Activated T-helper 1 cell treated with anti-CD3 and anti-CD28 coated beads, Interleukin-2, amount 50 U/mL, for 16 hours (primary cell): ENCODE measurements at places on chromosomes 1 and 21.

DNA sequence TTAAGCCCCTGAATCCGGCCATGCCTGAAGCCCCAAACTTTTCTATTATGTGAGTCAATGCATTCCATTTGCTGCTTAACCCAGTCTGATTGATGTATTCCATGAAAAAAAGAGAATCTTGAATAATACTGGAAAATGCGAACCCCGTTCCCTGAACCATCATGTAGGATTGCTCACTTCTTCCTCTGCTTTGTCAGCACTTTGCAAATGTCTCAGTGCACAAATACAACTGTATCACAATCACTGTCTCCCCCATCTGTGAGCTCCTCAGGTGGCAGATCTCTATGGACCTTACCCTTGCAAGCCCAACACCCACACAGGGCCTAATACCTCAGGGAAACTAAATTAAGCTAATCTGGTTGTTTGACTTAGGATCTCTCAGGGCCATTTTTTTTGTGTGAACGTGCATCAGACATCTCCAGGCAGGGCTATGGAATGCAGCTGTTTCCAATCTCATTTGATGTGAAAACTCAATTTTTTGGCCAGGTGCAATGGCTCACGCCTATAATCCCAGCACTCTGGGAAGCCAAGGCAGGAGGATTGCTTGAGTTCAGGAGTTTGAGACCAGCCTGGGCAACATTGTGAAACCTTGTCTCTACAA, 2.1 kb upstream of the RCAN3 start:
- no peak for DNase-seq

DNA sequence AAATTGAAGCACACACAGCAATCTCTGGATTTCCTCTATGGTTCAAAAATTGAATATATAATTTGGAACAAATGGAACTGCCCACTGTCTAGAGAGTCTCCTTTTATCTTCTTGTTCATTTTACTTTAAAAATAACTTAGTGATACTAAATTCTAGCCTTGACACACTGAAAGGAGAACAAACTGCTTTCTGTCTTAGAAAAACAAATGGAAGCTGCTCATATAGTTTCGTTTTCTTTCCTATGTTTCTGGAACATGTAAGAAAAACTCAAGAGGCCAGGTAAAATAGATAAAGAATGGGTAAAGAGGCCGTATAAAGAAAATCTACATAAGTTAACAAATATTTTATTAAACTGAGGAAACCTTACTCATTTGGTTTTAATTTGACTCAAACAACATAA, 332.7 kb downstream of the NEGR1 start:
- no peak for DNase-seq

GRCh38 chr1:151763990-151764389, 694 bp upstream of the MRPL9 start:
- no peak for DNase-seq

GRCh38 chr1:186234976-186235686, 139.9 kb downstream of the TPR start:
- DNase-seq, result no peak

DNA sequence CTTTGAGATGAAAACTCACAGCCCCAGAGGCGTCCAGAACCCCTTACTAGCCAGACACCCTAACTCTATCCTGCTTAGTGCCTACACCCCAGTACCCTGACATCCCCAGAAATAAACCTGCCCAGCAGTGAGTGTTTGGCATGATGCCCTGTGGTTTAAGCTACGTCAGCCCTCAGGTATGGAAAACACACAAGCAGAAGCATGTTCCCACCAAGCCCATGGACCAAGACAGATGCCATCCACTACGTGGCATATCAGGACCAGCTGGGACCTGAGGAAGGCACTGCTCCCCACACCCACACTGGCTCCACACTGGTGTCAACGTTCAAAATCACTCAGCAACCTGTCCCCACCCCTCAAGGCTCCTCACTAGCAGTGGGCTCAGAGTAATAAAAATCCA, 116.4 kb downstream of the SYT2 start:
- DNase-seq, result no peak

- no peak for DNase-seq
Measured at GRCh38 chr1:93219443-93219842, 38.9 kb downstream of the CCDC18 start.

GRCh38 chr1:232186931-232187330, 443.0 kb downstream of the SIPA1L2 start:
- no peak for DNase-seq

DNA sequence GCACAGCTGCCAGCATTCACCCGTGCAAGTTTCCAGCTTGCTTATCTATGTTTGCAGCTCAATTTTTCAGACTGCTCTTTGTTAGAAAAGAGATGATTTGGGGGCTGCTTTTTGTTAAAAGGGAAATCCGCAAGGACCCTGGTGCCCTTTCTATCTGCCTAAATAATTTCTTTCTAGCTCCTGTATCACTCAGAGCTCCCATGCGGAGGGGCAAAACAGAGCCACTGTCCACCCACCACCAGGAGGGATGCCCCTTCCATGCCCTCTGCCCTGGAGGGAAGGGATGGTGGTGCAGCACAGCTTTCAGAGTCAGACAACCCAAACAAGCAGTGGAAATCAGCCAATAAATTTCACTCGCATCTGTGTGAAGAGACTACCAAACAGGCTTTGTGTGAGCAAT, 13.9 kb upstream of the SLC5A9 start:
- no peak for DNase-seq

- DNase-seq, result no peak
Measured at GRCh38 chr1:31289021-31289420, 7.6 kb downstream of the SNRNP40 start.

GRCh38 chr1:218751208-218751948, 406.2 kb downstream of the TGFB2 start:
- no peak for DNase-seq

DNA sequence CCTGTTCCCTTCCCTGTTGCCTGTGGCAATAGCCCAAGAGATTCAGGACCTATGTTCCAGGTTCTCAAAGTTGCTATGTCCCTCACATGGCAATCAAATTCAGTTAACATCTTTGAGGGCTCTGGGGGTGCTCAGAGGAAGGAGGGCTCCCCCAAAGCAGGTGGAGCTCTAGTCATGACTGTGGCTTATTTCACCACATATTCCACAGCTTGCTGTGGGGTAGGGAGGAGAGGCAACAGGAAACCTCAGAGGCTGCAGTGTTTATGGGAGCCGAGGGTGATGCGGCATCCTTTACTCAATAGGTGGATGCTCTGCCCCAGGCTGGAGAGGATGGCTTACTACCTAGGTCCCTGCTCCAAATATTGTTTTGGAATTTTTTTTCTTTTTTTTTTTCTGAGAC, 1.2 kb upstream of the MKNK1 start:
- no peak for DNase-seq

GRCh38 chr1:200445213-200445612, 35.4 kb upstream of the ZNF281 start:
- no peak for DNase-seq

- DNase-seq, result no peak
Measured at GRCh38 chr21:36507397-36508018, 27.6 kb upstream of the CLDN14 start.

- DNase-seq, result no peak
Measured at GRCh38 chr1:162861101-162861500, at the start of gene CCDC190. Gene CCDC190 (minus strand): TSS chr1:162861175. CDS start chr1:162859646, 1,529 bp downstream.

DNA sequence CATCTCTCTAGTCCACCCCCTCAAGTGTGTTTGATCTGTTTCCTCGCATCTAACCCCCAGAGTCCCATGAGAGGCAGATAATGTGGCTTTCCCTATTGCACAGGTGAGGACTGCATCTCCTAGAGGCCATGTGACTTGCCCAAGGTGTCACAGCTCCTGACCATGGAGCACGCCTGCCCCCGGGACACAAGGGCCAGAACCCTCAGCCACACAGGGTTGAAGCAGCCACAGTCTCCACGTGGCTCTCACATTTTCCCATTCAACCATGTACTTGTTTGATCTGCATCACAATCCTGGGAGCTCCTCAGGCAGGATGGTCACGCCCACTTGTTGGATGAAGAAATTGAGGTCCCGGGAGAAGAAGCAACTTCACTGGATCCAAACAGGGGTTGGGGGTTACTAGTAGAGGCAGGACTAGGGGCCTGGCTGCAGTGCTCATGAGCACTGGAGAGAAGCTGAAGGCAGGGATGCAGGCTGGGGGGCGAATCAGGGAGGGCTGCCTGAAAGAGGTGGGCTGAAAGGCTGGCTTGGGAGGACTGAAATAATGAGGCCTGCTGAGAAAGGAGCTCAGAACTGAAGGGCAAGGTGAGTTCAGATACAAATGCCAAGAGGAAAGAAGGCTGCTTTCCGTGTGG, 207.9 kb downstream of the PTPRU start:
- no peak for DNase-seq

DNA sequence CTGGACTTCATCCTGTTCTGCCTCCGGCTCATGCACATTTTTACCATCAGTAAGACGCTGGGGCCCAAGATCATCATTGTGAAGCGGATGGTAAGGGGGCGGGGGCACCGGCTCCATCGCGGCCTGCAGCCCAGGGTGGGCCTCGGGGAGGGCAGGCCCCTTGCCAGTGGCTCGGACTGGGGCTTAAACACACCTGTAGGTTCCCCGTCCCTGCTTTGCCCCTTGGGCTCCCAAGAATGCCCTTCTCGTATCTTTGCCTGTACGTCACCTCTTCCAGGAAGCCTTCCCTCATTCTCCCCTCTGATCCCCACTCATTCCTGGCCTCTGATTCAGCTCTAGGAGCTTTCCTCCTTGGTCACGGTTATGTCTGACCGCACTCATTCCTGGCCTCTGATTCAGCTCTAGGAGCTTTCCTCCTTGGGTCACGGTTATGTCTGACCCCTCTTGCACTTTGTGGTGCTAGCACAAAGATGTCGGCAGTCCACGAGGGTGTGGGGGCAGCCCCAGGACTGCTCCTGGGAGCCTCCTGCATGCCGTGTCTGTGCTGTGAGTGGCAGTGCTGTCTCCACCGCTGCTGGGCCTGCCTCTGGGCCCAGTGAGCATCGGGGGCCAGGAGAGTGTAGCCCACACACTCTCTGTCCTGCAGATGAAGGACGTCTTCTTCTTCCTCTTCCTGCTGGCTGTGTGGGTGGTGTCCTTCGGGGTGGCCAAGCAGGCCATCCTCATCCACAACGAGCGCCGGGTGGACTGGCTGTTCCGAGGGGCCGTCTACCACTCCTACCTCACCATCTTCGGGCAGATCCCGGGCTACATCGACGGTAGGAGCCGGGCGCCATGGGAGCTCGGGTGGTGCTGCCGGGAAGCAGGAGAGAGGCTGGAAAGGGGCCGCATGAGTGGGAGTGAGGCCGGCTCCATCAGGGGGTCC, 49.1 kb upstream of the LRRC3 start:
- DNase-seq, result no peak

- no peak for DNase-seq
Measured at GRCh38 chr1:197519741-197520334, 251.8 kb downstream of the CRB1 start.

DNA sequence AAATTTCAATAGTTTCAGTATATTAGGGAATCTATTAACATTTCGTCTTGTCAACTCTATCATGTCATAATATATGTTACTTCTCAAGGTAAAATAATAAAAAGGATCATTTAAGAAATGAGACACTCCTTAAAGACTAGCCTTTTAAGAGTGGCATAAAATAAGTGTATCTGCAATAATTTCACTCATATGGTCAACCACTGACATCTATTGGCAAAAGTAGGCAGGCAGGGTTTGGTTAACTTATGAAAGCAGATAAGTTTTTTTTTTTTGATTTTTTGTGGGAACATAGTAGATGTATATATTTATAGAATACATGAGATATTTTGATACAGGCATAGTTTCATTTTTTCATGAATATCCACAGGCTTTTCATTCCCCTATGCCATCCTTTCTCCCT, 5.5 kb upstream of the RGS21 start:
- no peak for DNase-seq
